Stimulated activated CD8-positive, alpha-beta memory T cell treated with anti-CD3 and anti-CD28 coated beads, Interleukin-15, amount 100 ng/mL, for 4 hours (primary cell): ENCODE measurements at places on chromosomes 2 and 18.

DNA sequence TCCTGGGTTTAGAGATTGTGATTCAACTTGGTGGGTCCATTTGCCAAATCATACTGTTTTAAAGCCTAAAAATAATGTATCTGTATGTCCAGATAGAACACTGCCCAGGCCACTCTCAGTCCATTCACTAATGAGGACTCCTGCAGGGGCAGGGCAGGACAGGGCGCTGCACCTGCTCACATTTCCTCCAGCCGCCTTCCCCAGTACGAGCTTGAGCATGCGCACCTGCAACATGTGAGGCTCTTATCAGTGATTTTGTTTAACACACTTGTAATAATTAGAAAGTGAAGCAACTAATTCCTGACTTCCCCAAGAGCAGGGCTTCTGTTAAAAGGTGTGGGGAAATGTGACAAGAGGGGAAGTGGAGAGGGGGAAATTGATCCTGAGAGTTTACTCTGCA, 89.7 kb downstream of the AFF3 start:
- DNase-seq, result no peak

GRCh38 chr18:32612651-32613050, 142.0 kb upstream of the GAREM1 start:
- DNase-seq, result no peak

GRCh38 chr2:170243898-170244297, 66.0 kb downstream of the MYO3B start:
- DNase-seq, result no peak

GRCh38 chr2:17894556-17894955, 16.1 kb downstream of the KCNS3 start:
- no peak for DNase-seq

- DNase-seq, result no peak
These were observed 9.9 kb downstream of the TLK1 start for GRCh38 chr2:171150694-171151285.

DNA sequence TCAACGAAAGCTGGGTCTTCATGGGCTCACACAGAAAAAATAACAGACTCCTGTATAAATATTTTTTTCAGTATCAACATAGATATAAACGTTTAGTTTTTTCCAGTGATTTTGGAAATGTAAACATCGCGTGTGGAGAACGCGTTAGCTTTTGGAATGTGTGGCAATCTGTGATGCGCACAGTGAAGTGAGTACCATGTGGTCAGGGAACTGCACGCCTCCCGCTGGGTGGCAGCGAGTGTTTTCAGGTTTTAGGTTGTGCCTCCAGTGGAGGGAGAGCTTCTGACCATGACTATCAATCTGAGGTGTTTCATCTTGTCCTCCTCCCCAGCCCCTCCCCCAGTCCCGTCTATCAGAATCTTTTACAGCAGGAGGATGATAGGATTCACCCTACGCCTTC, 127.8 kb downstream of the ARHGAP28 start:
- no peak for DNase-seq

GRCh38 chr2:237920673-237921072, 46.1 kb upstream of the UBE2F start:
- no peak for DNase-seq

DNA sequence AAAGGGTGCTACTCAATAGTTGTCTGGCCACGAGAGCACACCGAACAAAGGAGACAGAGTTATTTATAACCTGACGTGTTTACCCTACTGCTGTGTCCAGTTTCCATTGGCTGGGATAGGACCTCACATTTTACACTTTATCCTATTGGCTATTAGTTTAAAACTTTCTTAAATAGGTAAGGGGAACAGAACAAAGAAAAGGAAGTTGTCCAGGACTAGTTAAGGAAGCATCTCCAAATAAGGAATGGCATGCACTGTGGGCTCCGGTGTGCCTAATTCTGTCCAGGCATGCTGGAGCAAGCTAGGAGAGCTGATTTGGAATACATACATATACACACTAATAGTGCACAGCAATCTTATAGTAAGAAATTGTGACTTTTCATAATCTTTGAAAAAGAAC, 72.2 kb downstream of the CAB39 start:
- no peak for DNase-seq

DNA sequence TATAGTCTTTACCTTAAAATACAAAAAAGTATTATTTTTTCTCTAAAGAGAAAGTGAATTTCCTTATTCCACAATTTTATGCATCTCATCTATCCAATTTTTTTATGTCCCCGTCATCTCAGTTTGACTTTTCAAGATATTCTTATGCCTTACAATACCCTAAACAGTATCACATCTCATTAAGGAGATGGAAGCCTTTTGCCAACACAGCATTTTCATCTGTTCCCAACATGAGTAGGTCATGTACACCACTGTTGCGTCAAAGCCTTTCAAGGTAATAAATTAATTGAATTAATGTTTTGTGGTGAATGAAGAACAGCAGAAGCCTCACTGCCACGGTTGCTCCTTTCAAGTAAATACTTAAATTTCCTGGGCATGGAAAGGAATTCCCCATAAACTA, 299.4 kb downstream of the EPHA4 start:
- DNase-seq, result no peak

- DNase-seq, result peak; percentile 1
These were observed 344.0 kb downstream of the PIK3C3 start for GRCh38 chr18:42298759-42299675.

- DNase-seq, result no peak
These were observed 544.4 kb upstream of the TNP1 start for GRCh38 chr2:217404236-217404760.

- no peak for DNase-seq
These were observed 47.5 kb downstream of the ANO7 start for GRCh38 chr2:241235859-241236593.

- DNase-seq, result no peak
These were observed 5.1 kb upstream of the MALT1 start for GRCh38 chr18:58666176-58666575.

DNA sequence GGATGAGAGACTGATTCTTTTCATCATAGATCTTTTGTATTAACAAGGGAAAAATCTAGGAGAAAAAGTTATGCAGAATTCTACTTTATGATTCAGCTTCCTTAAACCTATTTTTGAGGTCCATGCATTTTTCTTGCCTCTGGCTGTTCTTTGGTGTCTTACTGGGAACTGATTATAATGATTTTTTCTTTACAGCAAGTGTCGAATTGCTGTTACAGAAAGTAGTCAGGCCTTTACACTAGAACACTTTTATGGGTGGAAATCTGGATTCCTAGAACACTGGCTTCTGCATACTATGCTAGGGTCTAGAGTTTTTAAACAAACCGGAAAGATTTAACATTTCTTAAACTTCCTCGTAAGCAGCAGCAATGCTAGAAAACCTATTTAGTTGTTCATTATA, 302.6 kb downstream of the NUP35 start:
- DNase-seq, result no peak

DNA sequence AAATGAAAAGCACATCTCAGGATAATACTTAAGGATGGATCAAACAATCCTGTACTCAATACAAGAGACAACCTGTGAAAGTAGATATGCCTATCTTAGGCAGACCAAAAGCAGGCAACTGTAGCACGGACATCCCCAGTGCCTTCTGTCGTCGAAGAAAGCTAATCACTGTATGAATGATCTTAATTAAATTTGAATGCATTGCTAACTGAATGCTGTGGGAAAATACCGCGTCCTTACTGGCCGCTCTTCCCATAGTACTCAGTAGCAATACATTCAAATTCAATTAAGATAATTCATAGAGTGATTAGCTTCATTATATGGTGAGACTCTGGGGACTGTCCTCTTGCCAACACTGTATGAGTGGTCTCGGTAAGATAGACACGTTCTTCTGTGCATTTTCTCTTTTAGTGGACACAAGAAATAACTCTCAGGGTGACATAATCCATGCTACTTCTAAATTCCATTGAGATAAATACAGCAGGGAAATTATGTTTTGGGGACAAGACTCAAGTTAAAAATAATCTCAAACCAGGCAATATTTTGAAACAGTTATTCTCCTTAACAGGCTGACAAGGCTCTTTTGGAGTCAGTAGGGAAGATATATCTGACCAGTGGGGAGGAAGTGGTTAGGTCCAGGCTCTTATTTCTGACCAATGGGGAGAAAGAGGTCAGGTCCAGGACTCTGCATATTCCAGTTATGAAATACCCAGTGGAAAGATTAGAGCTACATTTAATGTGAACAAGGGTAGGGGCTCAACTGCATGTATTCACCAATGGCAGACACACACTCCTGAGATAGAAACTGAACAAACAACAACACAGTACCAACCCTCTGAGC, 97.3 kb downstream of the DOCK10 start:
- no peak for DNase-seq

DNA sequence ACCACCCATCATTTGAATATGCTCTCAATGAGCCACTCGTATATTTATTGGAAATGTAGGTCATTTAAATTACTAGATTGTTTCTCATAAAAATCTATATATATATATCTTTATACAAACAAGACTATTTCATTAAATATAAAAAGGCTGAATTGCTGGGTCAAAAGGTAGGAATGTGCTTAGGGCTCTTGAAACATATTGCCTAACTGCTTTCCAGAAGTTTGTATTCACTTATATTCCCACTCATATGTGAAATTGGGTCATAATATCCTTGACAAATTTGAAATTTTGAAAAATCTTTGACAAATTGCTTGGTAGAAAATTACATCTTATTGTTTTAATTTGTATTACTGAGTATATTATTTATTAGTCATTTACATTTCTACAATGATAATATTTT, 999.8 kb upstream of the CDH2 start:
- DNase-seq, result no peak

DNA sequence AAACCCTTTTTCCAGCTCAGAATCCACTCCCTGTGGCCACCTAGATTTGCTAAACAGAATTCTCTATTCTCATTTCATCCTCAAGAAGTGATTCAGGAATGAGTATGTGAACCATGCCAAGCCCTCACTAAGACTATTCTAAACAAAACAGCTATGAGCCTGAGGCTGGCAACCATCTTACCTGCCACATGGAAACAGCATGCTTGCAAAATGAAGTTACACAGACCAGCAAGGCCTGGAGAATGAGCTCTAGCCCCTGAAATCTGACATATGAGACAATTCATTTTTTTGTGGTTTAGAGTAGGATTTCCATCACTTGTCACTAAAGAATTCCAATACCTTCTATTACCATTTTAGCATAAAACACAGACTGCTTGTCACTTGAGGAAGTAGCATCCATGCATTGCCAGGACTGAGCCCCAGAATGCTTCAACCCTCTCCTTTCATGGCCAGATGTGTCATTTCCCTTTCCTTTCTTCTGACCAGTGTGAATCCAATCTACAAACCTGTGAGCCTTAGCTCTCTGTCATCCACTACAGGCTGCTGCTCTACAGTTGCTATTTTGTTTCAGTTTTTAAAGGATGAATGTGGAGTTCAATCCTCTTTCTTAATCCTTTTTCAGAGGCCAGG, 744.3 kb upstream of the ACVR2A start:
- DNase-seq, result no peak

DNA sequence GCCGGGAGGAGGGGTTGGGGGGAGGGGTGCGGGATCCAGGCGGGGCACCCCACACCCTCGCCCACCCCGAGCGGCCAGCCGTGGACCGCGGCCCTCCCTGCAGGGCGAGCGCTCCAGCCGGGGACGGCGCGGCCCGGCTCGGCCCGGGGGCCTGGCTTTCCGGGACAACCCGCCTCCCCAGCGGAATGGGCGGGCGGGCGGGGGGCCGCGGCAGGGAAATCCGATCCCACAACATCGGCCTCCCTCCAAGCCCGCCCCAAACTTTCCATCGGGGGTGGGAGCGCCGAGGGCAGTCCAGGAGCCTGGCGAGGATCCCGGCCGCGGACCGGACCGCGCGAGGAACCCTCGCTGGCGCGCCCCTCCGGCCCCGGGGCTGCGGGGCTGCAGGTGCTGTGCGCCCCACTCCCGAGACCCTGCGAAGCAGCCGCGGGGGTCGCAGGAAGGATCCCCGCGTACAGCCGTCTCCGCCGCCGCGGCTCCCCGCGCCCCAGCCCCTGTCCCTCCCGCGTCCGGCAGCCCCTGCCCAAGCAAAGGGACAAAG, 529 bp downstream of the SEMA4C start:
- no peak for DNase-seq

GRCh38 chr2:149652526-149652925, 65.0 kb upstream of the MMADHC start:
- DNase-seq, result no peak

- DNase-seq, result no peak
These were observed 12.0 kb upstream of the IMPACT start for GRCh38 chr18:24414349-24415003.
